LHCN-M2 (cell line): ENCODE measurements at places on chromosomes 2 and 18.
A peak's percentile ranks its signal among the peaks of the same experiment; 100 is the strongest.

DNA sequence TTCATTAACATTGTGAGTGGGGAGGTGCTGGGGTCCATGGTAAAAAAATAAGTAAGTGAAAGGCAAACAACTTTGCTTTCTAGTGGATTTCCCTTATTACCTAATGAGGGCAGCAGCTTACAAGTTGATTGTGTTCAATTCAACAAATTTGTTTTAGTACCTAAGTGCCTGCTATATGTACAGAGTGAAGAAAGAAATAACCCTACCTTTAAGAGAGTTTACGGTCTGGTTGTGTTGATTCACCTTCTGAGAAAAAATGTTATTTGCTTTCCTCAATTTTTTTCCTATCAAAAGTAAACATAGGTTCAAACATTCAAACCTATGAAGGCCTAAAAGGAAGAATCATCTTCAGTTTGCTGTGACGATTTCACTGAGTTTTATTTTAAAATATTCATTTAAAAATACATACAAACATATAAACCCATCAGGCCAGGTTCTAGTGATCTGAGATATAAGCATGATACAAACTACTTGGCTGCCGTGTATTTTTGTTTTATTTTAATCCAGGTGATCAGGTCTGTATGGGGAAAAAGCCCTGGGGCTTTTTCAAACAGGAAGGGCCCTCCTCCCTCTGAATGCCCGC lies 1.5 kb upstream of the SPTBN1 start:
- DNase-seq, result no peak

DNA sequence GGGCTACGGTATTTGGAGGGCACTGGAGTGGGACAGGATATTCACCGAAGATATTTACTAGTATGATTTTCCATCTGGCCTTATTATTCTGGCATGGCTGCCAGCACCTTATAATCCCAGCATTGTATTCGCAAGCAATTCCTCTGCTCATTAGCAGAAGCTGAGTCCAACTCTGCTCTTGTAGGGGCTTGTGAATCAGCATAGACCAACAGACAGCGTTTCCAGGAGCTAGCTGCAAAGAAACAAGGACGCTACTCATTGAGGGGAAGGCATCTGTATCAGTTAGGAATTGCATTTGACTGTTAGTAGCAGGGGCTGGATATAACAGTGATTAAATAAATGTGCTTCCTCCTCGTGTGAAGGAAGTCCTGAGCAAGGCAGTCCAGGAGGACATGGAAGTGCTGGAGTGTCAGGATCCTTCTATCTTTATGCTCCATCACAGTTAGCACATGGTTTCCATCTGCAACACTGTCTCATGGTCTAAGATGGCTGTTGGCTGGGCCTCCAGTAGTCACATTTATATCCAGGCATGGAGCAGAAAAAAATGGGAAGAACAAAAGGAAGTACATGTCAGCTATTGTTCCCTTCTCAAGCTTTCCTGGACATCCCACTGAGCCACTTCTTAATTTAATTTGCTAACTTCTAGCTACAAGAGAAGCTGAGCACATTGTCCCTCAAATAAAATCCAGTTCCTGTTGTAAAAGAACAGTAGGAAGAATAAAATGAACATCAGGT lies 214.1 kb downstream of the C1D start:
- no peak for DNase-seq

DNA sequence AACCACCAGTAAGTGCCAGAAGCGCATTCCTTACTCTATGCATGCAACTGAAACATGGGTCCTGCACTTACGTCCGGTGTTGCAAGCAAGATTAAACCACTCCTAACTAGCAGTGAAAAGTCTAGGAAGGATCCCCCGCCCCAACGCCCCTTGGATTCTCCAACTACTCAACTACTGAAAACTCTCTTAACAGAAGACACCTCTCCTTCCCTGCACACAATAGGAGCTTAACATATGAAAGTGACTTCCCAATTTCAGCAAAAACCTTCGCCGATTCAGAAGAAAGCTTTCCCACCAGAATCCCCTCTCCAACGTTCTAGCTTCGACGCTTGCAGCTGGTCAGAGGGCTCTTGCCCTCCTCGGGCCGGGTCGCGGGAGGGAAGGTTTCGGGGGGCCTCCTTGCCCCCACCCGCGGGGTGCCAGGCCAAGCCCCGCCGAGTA lies 578 bp downstream of the IWS1 start:
- peak; percentile 39 for DNase-seq

DNA sequence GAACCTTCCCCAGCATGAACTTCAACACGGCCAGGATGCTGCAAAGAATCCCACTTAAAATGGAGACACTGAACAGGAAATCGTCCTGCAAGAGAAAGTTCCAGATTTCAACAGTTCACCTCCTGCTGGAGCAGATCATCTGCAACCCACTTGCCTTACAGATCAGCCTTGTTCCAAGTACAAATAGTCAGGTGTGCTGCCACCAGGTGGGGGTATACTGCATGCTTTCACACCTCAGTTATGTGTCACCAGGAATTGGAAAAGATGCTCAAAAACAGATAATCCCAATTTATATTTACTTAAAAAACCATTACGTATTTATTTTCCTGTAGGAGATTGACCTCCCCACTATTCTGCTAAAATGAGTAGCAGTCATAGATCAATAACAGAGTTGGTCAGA lies 212.3 kb downstream of the MGAT5 start:
- peak; percentile 15 for DNase-seq

- peak; percentile 89 for DNase-seq
Measured at GRCh38 chr2:204691911-204692510, 146.7 kb downstream of the PARD3B start.

GRCh38 chr2:219987830-219988229 lies 360.4 kb downstream of the SLC4A3 start:
- peak; percentile 89 for DNase-seq
